GM12891 (cell line): ENCODE measurements at places on chromosomes 4 and X.
A peak's percentile ranks its signal among the peaks of the same experiment; 100 is the strongest.

- DNase-seq = no peak
These were observed 14.3 kb downstream of the G3BP2 start for GRCh38 chr4:75658876-75659275.

- no peak for DNase-seq
These were observed 127.1 kb downstream of the FBXO8 start for GRCh38 chr4:174156239-174156826.

- DNase-seq = no peak
These were observed 47.5 kb downstream of the PTPN13 start for GRCh38 chr4:86641516-86642090.

DNA sequence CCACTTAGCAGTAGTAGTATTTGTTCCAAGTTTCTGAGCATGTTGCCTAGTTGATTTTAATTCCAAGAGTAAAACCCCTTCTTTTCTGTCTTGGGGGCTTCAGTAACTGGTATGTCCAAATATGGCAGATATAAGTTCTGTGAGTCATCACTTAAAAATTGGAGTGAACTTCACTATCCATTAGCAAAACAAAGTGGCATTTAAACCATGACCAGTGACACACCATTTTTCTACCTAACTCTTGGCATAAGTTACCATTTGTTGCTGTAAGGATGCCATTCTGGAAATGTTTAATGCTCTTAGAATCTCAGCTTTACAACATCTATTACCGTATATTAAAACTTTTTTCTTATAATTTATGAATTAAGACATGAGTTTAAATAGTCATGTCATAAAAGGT is 102.0 kb downstream of the CBR4 start:
- no peak for DNase-seq

GRCh38 chr4:1015746-1016145 is 4.3 kb downstream of the FGFRL1 start:
- DNase-seq = no peak

GRCh38 chr4:81404741-81405140 is 67.0 kb downstream of the RASGEF1B start:
- DNase-seq = no peak

GRCh38 chr4:32824336-32824735 is 2104.2 kb downstream of the PCDH7 start:
- no peak for DNase-seq

DNA sequence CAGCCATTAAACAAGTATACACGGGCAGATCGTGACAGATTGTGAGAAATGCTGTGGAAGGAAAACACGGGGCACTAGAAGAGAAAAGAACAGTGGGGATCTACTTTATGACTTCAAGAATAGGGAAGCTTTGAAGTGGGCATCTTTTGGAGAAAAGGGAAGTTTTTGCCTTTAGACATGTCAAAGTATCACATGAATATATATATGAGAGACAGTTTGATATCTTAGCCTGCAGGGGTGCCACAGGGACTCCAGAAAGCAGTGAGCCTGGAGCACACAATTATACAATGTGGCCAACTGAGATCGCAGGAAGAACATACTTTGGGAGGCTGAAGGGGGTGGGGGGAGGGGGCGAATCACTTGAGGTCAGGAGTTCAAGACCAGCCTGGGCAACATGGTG is 35.7 kb downstream of the RELL1 start:
- no peak for DNase-seq

- DNase-seq = no peak
These were observed 57.3 kb upstream of the CXCL8 start for GRCh38 chr4:73683033-73683432.

- no peak for DNase-seq
These were observed 208.8 kb downstream of the SH2D1A start for GRCh38 chrX:124555036-124555595.

- DNase-seq = no peak
These were observed 109.6 kb downstream of the DRD5 start for GRCh38 chr4:9891056-9891455.

DNA sequence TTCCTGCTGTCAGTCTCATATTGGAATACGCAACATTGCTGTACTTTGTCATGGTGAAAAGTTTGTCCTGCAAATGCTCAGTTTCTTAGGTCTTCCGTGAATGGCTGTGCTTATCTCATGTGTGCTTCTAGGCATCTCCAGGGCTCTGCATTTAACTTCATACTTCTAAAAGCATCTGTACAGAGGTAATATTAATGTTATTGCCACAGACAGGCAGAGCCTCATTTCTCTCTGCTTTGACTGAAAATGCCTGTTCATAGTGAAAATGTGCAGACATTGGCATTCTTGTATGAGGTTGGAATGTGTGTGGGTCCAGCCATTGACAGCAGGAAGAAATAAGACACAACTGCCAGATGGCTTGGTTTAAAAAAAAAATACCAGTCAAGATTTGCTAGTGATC is 140.1 kb upstream of the TTC29 start:
- no peak for DNase-seq

- DNase-seq = no peak
These were observed 210.5 kb upstream of the DIAPH2 start for GRCh38 chrX:96474029-96474740.

- DNase-seq = no peak
These were observed 84.1 kb upstream of the GK2 start for GRCh38 chr4:79492148-79492547.

DNA sequence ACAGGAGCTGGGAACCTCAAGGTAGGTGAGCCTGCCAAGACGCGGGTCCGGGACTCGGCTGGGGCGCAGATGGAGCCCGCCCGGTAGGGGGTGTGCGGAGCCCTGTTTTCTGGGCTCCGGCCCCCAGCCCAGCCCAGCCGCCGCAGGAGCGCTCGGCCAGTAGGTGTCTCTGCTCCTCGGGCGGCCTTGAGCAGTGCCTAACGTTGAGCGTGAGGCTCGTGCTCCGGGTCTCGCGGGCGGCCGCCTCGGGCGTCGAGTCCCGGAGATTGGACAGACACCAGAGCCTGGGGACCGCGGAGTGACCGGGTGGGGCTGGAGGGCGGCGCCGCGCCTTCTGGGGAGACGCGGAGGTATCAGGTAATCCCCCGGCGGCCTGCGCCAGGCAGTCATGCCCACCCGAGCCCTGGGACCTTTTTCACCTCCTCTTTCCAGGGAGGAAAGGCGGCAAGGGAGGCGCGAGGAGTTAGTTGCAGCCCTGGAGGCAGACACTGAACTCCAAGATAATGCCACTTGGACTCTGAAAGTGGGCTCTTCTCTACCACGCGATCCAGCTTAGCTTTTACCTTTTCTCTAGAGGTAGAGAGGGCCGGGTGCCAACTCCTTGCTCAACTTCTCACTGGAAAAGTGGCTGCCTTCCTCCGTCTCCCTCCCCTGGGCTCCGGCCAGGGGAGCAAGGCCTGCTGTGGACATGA is 14.5 kb upstream of the FGG start:
- DNase-seq = peak; percentile 59

- DNase-seq = no peak
These were observed 1.2 kb downstream of the ATP10D start for GRCh38 chr4:47486231-47486673.

DNA sequence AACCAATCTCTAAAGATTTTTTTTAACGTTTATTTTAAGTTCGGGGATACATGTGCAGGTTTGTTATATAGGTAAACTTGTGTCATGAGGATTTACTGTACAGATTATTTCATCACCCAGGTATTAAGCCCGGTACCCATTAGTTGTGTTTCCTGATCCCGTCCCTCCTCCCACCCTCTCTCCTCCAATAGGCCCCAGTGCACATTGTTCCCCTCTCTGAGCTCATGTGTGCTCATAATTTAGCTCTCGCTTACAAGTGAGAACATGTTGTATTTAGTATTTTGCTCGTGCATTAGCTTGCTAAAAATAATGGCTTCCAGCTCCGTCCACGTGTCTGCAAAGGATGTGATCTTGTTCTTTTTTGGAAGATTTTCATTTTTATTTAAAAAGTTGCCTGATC is 2309.4 kb upstream of the AGA start:
- DNase-seq = no peak

- no peak for DNase-seq
These were observed 170.5 kb upstream of the PITX2 start for GRCh38 chr4:110793381-110793801.

- no peak for DNase-seq
These were observed 373.1 kb downstream of the NAF1 start for GRCh38 chr4:162793571-162793970.

DNA sequence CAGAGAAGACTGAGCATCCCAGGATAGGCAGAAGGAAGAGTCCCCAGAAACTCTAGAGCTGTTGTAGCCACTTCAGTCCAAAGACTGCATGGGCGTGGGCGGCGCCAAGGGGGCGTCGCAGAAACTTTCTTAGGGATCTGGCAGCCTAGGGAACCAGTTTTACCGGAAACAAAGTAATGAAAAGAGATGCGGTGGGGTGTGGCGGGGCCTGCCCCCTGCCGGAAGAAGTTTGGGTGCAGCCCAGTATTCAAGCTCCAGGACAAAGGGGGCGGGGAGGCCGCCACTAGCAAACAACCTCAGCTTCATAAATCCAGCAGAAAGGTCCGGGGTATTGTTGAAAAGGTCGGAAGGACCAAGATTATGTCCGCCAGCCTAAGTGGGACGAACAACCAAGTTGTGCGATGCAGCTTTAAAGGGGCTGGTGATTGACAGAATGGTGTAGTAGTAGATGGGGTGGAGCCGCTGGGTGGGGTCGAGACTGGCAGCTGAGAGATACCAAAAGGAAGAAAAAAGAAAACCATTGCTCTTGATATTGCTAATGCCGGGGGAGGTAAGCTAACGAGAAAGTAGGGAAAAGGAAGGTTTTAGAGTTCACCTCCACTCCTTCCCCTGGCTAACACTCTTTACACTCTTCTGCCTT is 190.5 kb downstream of the RRAGB start:
- DNase-seq = peak; percentile 19

DNA sequence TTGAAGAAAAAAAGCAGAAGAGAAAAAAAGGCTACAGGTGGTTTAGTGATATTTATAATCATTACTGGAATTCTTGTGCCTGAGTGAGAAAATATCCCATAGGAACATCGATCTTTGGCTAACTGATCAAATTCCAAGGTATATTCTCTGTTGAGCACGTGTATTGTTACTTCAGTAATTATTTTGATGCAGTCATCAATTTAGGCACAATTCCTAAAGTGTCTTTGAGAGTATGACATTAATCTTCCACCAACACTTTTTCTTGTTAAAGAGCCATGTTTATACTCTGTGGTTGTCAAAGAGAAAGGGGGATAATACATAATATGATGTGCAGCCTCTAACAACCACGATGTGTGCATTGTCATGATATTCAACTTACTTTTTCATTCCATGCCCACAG is 151.1 kb downstream of the TSPAN5 start:
- DNase-seq = no peak

DNA sequence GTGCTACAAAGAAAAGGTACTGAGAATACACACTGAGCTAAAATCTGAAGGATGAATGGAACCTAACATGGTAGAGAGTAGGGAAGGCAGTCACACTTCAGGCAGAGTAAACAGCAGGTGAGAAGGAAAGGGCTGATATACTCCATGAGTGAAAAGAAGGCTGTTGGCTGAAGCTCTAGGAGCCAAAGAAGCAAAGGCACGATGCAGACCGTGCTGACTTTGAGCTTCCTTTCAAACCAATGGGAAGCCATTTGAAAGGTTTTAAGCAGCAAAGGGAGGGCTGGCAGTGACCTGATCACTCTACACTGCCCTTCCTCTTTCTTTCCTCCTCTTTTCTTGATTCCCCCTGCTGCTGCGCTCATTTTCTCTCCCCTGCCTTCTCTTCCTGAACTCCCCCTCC is 66.4 kb downstream of the TMEM154 start:
- no peak for DNase-seq

GRCh38 chr4:83783215-83783614 is 247.3 kb downstream of the GPAT3 start:
- no peak for DNase-seq

GRCh38 chr4:46124773-46125413 is 1.0 kb upstream of the GABRG1 start:
- no peak for DNase-seq

- no peak for DNase-seq
These were observed 35.7 kb downstream of the PRKG2 start for GRCh38 chr4:81179326-81179725.

DNA sequence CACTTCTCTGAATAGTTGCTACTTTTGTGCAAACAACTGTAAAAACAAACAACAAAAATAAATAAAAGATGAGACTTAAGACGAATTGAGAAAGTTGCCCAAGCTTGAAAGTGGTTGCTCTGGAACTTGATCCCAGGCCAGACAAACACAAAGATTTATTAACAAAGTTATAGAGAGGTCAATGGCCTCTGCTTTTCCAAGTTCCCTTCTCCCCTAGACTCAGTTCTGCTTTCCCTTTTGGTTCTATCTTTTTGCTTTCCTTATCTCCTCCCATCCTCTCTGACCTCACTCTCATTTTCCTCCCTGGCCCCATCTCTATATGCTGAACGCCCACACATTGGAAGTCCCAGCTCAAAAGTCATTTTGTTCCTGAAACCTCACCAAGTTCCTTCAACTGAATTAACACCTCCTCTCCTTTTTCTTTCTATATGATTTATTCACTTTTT is 82.7 kb downstream of the MXRA5 start:
- DNase-seq = no peak

GRCh38 chr4:187469627-187470026 is 525.9 kb upstream of the ZFP42 start:
- DNase-seq = no peak

DNA sequence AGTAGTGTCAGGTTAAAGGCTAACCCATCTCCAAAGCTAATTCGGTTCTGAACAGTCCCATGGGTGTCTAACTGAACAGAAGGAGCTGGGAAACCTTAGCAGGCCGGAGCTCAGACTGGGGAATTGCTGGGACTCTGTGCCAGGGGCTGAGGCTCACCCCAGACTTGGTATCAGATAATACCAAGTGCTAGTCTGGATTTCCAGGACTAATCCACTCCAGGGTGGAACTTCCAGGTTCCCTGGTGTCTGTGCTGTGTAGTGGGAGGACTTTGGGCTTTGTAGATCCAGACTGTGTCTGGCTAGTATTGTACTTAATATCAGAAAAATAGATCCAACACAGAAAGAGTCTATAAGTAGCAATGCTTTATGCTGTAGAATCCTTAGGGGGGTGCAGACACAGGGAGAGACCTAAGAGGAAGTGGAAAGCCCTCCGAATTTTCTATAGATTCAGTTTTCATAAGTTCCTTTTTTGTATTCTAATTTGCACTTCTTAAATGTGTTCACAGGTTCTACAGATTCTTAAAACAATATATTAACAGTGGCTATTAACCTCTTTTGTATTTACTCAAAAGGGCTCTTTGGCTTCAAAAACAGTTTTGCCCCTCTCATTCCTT is 4.1 kb downstream of the ZNF827 start:
- no peak for DNase-seq

- no peak for DNase-seq
These were observed 16.4 kb downstream of the MCUB start for GRCh38 chr4:109576462-109576861.

DNA sequence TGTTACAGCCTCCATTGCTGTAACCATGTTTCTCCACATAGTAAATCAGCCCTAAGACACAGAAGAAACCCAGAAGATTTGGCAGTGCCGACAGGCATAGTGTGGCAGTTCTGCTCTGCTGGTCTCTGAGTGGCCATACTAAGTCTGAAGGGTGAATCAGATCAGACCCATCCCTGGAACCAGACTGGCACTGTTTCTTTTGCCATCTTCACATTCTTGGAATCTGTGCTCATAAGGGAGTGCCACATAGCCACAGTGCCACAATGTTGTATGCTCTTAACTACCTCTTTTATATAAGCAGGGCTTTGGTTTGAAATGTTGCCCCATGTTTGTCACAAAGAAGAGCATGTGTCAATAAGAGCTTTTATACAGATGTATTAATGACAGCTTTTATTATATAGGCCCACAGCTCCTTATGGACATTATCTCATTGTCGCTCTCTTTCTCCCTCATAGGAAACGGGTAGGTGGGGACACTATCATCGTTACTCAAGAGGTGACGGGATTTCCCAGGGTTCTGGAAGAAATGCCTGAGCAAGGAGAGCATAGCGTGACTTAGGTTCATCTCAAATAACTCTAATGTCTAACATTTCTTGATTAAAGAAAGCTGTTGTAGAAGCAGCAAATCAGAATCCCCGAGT is 128.2 kb downstream of the CBR4 start:
- DNase-seq = no peak
